HuH-7.5 (cell line): ENCODE measurements at places on chromosomes 16 and 17.
A peak's percentile ranks its signal among the peaks of the same experiment; 100 is the strongest.

- no peak for DNase-seq
Measured at GRCh38 chr17:32629563-32630190, 142.9 kb downstream of the CDK5R1 start.

GRCh38 chr17:39083270-39083669 lies 68.2 kb downstream of the PLXDC1 start:
- DNase-seq = no peak

GRCh38 chr17:7656958-7657609 lies 6.4 kb downstream of the ATP1B2 start:
- DNase-seq = no peak

DNA sequence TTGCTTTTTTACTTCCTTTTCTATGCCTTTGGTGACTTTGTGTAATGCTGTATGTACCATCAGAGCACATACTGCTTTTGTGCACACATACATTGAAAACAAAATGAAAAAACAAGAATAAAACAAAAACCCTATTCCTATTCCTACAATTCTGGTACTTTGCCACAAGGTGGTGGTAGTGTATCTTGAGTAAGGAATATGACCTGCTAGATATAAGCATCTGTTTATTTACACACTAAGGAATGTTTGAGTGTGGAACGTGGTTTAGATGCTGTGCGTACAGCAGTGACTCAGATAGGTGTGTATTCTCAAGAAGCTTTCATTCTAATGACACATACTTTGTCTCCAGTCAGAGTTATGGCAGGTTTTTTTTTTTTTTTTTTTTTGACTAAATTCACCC lies 606.2 kb downstream of the WWOX start:
- no peak for DNase-seq

GRCh38 chr16:10576390-10577304 lies 3.8 kb downstream of the EMP2 start:
- no peak for DNase-seq

GRCh38 chr17:31492880-31493655 lies 101.6 kb downstream of the RAB11FIP4 start:
- no peak for DNase-seq

GRCh38 chr16:66205287-66206231 lies 160.9 kb upstream of the CDH5 start:
- no peak for DNase-seq

DNA sequence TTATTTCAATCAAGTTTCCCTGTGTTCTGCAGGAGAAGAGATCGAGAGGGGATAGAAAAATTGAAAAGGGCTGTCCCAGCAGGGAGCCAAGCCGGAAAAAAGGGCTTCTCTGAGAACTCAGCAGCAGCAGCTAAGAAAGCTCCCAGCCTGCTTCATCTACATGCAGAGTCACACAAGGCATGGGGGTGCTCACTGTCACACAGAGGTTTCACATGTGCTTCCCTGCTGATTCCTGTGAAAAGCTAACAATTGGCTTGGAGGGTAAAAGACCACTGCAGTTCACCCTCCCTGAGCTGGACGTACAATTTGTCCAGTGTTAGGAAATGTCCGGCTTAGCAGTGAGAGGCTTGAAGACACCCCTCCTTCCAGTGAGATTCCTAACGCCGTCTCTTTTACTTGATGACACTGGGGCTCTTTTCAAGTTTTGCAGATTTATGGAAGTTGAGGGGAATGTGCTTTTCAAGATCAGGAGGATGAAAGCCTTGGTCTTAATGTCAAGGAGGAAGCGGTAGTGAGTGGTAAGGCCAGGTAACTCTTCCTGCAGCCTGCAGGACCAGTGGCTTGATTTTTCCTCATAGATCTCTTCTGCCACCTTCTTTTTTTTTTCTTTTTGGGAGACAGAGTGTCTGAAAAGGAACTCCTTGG lies 85.6 kb downstream of the WNT3 start:
- no peak for DNase-seq

DNA sequence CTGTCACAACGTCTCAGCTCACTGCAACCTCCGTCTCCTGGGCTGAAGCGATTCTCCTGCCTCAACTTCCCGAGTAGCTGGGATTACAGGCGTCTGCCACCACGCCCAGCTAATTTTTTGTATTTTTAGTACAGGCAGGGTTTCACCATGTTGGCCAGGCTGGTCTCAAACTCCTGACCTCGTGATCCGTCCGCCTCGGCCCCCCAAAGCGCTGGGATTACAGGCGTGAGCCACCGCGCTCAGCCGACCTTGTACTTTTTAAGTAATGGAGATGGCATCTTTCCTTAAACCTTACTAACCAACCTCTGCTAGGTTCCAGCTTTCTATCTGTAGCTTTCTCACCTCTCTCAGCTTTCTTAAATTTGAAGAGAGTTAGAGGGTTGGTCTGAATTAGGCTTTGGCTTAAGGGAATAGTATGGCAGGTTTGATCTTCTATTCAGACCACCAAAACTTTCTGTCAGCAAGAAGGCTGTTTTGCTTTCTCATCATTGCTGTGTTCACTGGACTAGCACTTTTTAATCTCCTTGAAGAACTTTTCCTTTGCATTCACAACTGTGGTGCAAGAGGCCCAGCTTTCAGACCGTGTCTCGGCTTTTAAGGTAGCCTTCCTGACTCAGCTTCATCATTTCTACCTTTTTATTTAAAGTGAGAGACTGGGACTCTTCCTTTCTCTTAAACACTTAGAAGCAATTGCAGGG lies 28.0 kb downstream of the YWHAE start:
- no peak for DNase-seq

DNA sequence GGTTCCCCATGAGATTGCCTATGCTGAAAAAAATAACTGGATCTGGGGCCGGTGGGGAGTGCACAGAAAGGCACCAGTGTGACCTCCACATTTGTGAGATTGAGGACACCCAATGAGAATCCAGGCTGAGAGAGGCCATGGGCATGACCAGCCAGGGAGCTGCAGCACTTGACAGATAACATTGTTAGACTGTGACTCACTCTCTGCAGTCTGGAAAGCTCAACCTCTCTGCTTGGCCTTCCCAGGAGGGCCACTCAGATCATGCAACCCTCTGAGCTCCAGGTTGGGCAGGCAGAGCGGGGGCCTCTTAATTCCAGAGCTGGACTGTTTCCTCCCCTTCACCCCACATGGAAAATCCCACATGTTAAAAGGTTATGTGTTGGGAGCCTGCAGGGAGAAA lies 30.1 kb downstream of the FZD2 start:
- DNase-seq = peak; percentile 44

DNA sequence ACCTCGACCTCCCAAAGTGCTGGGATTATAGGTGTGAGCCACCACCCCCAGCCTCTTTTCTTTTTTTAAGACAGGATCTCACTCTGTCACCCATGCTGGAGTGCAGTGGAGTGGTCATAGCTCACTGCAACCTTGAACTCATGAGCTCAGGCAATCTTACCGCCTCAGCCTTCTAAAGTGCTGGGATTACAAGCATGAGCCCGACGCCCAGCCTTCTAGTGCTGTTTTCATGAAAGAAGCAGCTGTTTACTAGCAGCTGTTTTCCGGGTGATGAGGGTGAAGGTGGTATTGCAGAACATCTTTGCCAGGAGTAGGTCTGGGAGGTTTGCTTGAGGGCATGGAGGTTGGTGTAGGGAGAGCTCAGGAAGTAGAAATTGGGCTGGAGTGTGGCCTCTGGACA lies 2.0 kb downstream of the ADCY7 start:
- no peak for DNase-seq
